ENCODE measurements at places on chromosomes 12 and 14. TPM values are rescaled to one million over a fixed set of nuclear protein-coding genes. Genes with fewer than 3 reads are reported as not detected.
A peak's percentile ranks its signal among the peaks of the same experiment; 100 is the strongest.

WDHD1 gene
- 0.87 TPM for polyA plus RNA-seq

OTUB2 gene
- 0.75 TPM for polyA plus RNA-seq

TDRD9 gene
- polyA plus RNA-seq = 0.85 TPM

GRCh38 chr14:75543253-75543652 lies 21.0 kb downstream of the BATF start:
- H3K27me3 ChIP-seq = no peaks in the 10 kb centered on the region
- H3K27ac ChIP-seq = peak overlapping the region; percentile 54

DNA sequence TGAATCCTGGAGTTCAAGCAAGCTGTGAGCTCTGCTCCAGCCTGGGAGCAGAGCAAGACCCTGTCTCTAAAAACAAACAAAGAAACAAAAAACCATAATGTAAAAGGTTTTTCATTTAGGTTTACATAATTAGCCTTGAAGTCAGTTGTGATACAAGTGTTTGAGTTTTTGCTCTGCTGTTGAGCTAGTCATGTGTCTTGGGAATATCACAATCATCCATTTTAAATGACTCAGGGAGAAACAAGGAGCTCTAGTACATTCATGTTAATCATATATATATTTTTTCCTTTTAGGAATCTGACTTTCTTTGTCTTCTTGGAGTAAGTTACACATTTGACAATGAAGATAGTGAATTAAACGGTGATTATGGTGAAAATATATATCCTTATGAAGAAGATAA lies 12.9 kb downstream of the MIA2 start:
- no peaks in the 10 kb centered on the region for H3K27me3 ChIP-seq
- no peak overlapping the region for H3K4me3 ChIP-seq
- no peaks in the 10 kb centered on the region for H3K36me3 ChIP-seq

HOXC12 gene
- polyA plus RNA-seq = not detected

DNA sequence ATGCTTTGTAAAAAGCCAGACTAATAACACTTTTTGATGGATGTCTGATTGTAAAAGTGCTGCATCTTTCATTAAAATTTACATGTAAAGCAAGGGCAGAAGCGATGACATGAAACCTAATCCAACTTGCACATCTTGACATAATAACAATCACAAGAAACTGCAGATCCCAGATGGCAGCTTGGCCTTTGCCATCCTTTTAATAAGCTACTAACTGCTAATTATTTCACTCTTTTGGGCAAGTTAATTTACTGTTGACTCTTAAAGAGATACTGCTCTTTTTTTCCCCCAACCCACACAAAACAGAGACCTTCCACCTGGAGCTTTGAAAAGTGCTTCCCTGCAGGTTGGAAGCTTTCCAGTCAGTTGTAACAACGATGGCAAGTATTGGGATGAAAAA lies 137.5 kb downstream of the NRXN3 start:
- no peaks in the 10 kb centered on the region for H3K27me3 ChIP-seq
- no peaks in the 10 kb centered on the region for H3K36me3 ChIP-seq
- H3K4me1 ChIP-seq = no peaks in the 10 kb centered on the region
- H3K27ac ChIP-seq = no peak overlapping the region
- H3K4me3 ChIP-seq = no peak overlapping the region
- no peak for DNase-seq

- H3K4me1 ChIP-seq = peaks cover 16% of the 10 kb centered on the region
- H3K27me3 ChIP-seq = no peaks in the 10 kb centered on the region
- peak overlapping the region; percentile 61 for H3K4me3 ChIP-seq
- DNase-seq = no peak
Observed at GRCh38 chr12:24901576-24902461, 47.1 kb downstream of the BCAT1 start.

DNA sequence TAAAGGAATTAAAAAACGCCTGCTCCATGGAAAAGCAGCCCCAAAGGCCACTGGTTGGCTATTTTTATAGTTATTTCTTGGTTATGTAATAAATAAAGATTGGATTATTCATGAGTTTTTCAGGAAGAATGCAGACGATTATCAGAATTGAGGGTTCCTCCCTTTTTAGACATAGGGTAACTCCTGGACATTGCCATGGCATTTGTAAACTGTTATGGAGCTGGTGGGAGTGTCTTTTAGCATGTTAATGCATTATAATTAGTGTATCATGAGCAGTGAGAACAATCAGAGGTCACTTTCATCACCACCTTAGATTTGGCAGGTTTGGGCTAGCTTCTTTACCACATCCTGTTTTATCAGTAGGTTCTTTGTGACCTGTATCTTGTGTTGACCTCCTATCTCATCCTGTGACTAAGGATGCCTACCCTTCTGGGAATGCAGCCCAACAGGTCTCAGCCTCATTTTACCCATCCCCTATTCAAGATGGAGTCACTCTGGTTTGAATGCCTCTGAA lies 728.7 kb downstream of the GALC start:
- no peak overlapping the region for H3K27ac ChIP-seq
- H3K27me3 ChIP-seq = no peaks in the 10 kb centered on the region
- H3K4me1 ChIP-seq = no peaks in the 10 kb centered on the region
- H3K4me3 ChIP-seq = no peak overlapping the region
- H3K36me3 ChIP-seq = no peaks in the 10 kb centered on the region

DNA sequence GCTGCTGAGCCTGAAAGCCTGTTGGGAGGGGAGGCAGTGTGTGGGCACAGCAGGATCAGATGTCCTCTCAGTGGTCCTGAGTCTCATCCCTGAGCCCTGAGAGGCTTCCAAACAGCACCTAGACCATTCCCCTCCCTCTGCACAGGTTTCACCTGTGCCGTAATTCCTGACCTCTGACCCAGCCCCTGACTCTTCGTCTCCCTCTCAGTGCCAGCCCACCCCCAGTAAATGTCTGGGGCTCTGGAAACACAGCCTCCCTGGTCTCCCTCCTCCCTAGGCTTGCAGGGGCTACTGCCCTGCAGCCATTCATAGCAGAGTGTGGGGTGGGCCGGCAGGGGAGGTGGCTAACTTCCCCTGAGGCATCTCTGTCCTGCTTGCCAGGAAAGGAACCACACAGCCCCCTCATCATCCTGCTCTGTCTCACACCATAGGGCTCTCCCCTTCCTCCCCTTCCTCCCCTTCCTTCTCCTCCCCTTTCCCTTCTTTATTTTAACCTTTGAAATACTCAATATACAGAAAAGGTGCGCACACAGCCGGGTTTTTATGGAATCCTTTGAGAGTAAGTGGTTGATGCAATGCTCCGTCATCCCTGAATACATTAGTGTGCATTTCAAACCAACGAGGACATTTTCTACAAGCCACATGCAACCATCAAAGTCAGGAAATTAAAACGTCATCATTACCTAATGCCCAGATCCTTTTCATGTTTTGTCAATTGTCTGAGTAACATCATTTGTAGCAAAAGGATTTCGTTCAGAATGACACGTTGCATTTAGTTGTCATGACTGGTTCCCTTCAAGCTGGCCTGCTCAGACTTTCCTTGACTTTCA lies 67.0 kb downstream of the PRMT8 start:
- H3K27ac ChIP-seq = no peak overlapping the region
- H3K27me3 ChIP-seq = peaks cover 4% of the 10 kb centered on the region
- no peaks in the 10 kb centered on the region for H3K4me1 ChIP-seq
- H3K36me3 ChIP-seq = no peaks in the 10 kb centered on the region
- no peak overlapping the region for H3K4me3 ChIP-seq
- DNase-seq = no peak

DNA sequence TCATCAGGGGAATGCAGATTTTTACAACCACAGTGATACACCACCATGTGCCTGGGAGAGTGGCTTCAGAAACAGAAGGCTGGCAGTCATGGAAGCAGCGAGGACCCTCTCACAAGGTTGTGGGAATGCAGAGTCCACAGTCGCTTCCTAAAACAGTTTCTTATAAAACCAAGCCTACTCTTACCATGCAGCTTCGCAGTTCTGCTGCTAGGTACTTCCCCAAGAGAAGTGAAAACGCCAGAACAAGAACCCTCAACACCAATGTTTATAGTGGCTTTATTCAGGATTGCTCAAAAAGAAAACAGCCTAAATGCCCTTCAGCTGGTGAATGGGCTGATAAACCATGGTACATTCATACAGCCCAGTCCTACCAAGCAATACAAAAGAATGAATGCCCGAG lies 87.2 kb downstream of the DDX51 start:
- H3K4me1 ChIP-seq = no peaks in the 10 kb centered on the region
- DNase-seq = no peak
- H3K27me3 ChIP-seq = no peaks in the 10 kb centered on the region
- H3K36me3 ChIP-seq = peaks cover 94% of the 10 kb centered on the region
- H3K27ac ChIP-seq = no peak overlapping the region
- no peak overlapping the region for H3K4me3 ChIP-seq

DNA sequence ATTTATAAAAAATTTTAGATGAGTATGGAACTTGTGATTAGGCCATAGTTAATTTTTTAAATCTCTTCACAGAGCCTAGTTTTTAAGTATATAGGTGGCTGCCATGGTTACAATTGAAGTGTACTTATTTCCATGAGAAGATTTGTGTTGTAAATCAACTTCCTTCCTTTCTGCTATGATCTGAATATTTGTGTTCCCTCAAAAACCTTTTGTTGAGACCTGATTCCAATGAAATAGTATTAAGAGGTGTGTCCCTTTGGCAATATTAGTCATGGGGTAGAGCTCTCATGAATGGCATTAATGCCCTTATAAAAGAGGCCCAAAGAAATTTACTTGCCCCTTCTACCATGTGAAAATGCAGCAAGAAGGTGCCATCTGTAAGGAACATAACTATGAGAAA lies 28.8 kb downstream of the ETNK1 start:
- no peaks in the 10 kb centered on the region for H3K4me1 ChIP-seq
- DNase-seq = no peak
- no peak overlapping the region for H3K27ac ChIP-seq
- H3K4me3 ChIP-seq = no peak overlapping the region
- no peaks in the 10 kb centered on the region for H3K27me3 ChIP-seq
- peaks cover 13% of the 10 kb centered on the region for H3K36me3 ChIP-seq

GRCh38 chr12:123720141-123720814 lies 8.1 kb downstream of the ATP6V0A2 start:
- H3K4me3 ChIP-seq = no peak overlapping the region
- H3K27ac ChIP-seq = peak overlapping the region; percentile 58
- peaks cover 11% of the 10 kb centered on the region for H3K4me1 ChIP-seq
- no peak for DNase-seq

PTMS gene
- 307 TPM for polyA plus RNA-seq

- H3K4me1 ChIP-seq = no peaks in the 10 kb centered on the region
- no peak overlapping the region for H3K4me3 ChIP-seq
- no peaks in the 10 kb centered on the region for H3K27me3 ChIP-seq
Observed at GRCh38 chr12:81492131-81492720, 266.9 kb downstream of the PPFIA2 start.

SERPINA12 gene
- not detected for polyA plus RNA-seq

- no peak overlapping the region for H3K4me3 ChIP-seq
- H3K36me3 ChIP-seq = peaks cover 72% of the 10 kb centered on the region
- no peaks in the 10 kb centered on the region for H3K27me3 ChIP-seq
- peaks cover 30% of the 10 kb centered on the region for H3K4me1 ChIP-seq
Observed at GRCh38 chr14:69073915-69074314, 79.0 kb downstream of the DCAF5 start.
